Left ventricle myocardium inferior (tissue), 1 donor: ENCODE measurements at places on chromosomes 16 and 17.

- no peak for DNase-seq
These were observed 164.3 kb downstream of the CDK5R1 start for GRCh38 chr17:32651084-32651483.

DNA sequence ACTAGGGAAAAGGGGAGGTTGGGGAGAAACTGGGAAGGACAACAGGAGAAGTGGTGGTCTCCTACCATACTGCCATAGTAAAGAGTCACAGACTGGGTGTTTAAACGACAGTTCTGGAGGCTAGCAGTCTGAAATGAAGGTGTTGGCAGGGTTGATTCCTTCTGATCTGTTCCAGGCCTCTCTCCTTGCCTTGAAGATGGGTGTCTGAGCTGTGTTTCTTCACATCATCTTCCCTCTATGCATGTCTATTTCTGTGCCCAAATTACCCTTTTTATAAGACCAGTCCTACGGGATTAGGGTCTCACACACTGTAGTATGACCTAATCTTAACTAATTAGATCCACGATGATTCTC is 79.8 kb upstream of the TMEM97 start:
- DNase-seq, result no peak

- no peak for DNase-seq
These were observed 70.4 kb downstream of the USP32 start for GRCh38 chr17:60321336-60322055.

- DNase-seq, result no peak
These were observed 102.4 kb downstream of the ABCC12 start for GRCh38 chr16:48053418-48053745.

GRCh38 chr17:15453782-15454181 is 13.6 kb downstream of the CDRT4 start:
- no peak for DNase-seq

DNA sequence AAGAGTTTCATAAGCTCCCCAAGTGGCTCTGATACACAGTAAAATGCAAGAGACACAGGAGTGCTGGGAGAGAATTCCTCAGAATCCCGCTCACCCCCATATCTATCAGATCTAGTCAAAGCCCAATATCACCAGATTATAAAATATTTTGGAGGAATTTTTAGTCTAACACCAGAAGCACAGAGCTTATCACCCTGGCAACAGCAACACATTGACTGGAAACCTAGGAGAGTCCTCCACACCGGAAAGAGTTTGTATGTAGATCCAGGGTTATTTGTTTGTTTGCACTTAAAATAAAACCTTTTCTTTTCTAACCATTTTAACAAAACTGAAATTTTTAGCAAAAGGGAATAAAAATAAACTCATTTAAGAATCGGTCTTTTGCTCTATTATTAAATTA is 7.2 kb downstream of the SOX9 start:
- no peak for DNase-seq

DNA sequence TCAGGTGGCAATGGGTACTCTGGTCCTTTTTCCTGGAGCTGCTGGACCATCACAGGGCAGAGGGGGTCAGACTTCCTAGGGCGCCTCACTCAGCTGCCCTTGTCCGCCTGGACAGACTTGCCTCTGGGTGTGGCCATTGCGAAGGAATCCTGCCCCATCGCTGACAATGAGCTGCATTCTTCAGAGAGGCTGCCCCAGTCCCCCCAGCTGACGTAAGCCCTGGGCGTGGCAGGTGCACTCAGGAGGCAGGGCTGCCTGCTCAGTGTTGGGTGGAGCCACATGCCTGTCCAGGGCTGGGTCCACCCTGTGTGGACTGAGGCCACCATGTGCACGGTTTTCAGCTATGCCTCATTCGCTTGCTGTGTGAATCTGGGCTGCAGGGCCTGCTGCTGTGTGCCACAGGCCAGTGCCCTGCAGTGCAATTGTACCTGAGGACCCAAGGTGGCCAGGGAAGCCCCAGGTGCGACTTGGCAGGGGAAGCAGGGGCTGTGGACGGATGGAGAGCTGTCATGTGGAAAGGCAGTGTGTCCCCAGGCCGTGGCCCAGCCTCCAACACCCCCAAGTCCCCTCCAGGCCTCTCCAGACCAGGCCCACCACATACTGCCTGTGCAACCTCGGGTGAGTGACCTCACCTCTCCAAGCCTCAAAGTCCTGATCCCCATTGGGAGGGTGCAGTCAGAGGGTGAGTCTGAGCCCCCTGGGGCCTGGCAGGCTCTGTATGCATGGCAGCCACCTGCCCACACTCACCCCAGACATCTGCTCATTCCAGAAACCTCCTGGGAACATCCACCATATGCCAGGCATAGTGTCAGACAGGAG is 14.0 kb upstream of the MPRIP start:
- DNase-seq, result peak; percentile 77

DNA sequence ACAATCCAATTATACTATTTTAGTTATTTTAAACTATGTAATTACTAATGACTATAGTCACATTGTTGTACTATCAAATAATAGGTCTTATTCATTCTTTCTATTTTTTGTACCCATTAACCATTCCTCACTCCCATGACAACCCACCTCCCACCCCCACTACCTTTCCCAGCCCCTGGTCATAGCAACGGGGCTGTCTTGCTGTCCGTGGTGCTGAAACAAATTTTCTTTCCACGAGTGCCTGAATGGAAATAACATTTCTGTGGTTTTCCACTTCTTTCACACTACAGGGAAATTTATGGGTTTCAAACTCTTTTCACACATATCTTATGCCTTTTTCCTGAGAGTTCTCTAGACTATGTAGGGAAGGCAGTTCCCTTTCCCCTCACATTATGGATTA is 326.6 kb downstream of the PHKB start:
- no peak for DNase-seq

DNA sequence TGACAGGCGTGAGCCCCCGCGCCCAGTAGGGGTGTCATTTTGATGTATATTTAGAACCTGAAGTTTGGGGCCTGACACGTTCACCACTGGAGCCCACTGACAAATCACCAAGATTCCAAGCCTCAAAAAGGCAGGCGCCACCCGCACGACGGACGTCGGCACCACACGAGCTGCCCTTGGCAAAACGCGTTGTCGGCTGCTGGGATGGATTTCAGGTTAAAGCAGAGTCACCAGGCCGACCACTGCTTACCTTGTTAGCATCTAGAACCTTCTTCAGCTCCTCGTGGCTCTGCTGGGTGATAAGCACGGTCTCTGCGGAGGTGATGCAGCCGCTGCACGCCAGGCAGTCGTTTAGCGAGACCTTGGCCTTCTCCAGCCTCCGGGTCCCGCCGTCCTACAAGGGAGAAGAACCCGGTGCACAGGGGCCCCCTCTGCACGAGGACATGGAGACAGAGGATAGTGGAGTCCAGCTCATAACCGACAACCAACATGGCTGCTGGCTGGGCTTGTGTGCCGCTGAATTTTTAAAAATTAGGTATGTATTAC is 3.8 kb downstream of the CIAO3 start:
- DNase-seq, result no peak

DNA sequence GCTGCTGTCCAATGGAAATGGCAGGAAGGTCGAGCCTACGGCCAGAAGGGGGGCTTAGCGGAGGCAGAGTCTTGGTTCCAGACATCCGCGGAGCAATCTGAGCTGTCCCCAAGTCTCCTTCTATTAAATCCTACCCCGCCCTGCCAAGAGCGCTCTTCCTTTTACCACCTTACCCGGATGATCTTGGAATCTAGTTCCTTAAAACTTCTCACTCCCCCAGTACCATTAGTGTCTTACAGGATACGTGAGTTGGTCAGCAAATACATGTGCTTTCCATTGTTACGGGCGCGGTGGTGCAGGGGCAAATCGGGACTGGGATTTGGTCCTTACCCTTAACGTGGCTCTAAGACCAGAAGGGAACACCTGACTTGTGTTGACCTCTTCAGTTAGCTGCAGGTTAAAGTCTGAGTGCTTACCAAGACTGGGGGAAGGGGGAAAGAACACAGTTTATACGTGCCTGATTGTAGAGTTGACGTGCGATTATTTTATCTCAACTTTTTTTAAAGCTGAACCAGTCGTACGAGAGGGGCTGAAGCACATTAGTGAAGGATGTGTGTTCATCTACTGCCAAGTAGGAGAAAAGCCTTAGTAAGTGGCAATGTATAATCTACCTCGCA is 495 bp downstream of the TXNDC17 start:
- DNase-seq, result no peak

DNA sequence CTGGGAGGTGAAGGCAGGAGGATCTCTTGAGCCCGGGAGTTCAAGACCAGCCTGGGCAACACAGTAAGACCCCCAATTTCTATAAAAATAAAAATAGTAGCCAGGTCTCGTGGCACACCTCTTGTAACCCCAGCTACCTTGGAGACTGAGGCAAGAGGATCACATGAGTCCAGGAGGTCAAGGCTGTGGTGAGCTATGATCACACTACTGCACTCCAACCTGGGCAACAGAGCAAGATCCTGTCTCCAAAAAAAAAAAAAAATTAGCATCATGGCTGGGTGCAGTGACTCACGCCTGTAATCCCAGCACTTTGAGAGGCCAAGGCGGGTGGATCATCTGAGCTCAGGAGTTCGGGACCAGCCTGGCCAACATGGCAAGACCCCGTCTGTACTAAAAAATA is 6.7 kb upstream of the CBX2 start:
- DNase-seq, result no peak

DNA sequence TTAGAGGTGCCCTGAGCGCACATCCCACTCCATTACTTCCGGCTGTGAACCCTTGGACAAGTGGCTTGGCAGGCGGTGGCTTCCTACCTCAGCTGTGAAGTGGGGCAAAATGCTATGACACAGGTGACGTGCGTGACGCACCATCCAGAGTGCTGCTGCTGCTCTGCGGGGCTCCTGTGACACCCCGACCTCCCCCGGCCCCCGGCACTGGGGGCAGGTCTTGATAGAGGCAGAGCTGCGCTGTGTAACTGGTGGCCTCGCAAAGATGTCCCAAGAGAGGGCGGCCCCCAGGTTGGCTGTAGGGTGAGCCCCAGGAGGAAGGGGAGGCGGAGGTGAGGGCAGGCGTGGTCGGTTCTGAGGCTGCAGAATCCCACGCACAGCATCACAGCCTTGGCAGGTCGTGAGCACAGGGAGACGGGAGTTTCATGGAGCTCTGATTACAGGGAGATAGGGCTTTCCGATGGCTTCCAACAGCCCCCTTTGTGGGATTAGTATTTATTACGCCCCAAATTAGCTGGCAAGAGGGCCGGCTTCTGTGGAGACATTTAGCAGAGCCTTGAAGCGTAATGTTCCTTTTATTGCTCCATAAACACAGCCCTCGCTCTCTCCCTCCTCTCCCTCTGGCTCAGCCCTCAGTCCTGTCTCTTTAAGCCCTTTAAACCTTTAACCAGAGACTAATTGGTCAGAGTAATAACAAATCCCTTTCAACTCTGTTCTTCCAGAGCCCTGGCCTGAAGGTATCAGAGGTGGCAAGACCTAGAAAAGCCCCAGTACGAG is 328.1 kb downstream of the C16orf95 start:
- DNase-seq, result no peak

DNA sequence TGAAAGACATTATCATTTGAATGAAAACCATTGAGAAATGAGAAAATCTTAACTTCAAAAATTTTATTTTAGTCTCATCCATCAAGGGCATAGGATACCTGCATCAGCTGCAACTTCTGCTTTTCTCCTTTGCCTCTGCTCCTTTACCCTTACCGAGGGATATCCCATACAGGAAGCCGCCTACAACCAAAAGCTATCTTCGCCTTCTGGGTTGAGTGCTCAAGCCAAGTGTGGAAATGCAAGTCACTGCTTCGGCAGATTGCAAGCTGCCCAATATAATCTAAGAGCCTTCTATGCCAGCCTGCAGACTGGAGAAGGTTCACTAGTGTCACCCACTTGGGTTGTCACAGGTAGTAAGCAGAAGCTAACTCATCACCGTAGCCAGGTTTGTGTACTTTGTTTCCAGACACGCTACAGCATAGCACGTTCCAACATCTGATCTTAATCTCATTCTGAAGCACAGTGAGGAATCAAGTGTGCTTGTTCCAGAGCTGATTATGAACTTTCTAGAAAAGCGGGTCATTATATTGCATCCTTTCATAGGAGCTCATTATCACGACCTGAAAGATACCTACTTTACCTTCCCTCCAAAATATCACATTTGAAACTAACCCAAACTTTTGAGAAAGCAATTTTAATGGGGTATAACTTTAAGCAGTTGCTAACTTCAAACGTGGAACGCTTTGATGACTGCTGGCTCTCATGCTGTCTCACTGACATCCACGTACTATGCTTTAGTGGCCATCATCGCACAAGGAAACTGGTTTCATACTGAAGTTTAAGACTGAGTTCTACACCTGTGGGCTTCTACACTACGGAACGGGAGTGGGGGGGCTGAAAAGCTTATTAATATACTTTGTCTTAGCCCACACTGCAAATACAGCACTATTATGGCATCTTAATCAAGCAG is 8.0 kb upstream of the UNK start:
- no peak for DNase-seq

- no peak for DNase-seq
These were observed 6.5 kb upstream of the USP32 start for GRCh38 chr17:60398227-60398959.

DNA sequence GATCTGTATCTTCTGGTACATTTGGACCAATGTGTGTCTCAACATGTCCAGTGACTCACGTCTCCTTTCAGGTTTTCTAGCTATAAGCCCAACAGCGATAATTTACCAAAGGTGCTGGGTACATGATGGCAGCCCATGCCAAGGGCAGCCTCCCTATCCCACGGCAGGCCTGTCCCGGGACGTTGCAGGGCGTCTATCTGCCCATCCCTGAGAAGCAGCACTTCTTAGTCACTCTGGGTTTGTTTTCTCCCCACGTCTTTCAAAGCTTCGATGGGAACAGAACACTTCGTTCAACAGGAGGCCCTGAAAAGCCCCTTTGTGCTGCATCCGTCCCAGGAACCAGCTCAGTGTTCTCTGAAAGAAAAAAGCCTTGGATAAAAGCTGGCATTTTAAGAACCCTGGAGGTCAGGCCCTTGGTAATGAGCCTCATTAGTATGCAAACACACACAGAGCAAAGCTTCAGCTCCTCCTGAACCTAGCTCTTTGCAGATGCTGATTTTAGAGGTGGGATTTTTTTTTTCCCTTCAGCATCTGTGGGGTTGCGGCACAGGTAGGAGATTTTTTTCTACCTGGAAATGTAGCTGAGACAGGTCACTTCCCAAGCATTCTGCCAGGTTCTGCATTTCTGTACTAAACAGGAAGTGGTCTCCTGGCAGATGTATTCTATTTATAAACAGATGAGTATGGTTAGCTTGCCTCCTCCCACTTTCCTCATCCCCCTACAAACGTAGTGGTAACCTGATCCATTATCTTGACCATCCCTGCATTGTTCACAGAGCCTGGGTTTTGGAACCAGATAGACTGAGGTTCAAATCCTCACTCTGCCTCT is 17.5 kb upstream of the MT4 start:
- no peak for DNase-seq

GRCh38 chr16:58999762-59000161 is 265.6 kb upstream of the GOT2 start:
- DNase-seq, result no peak

GRCh38 chr17:18141210-18141803 is 32.8 kb downstream of the MYO15A start:
- DNase-seq, result no peak
